ENCODE measurements at places on chromosomes 6 and 20.

DNA sequence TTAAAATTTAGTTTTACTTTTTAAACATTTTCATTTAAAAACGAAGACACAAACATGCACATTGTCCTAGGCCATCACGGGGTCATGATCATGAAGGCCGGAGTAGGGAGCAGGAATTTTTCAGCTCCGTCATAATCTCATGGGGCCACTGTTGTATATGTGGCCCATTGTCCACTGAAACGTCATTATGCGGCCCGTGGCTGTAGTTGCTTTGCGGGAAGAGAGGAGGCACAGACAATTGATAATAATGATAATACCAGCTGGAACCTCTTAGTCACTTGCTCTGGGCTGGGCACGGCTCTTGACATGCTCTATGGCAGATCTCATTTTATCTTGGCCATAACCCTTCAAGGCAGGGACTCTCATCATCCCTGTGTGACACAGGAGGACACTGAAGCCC is 56.5 kb upstream of the FNDC1 start:
- no peak for DNase-seq

- DNase-seq: no peak
Measured at GRCh38 chr6:26211963-26212362, 124.7 kb downstream of the HFE start.

DNA sequence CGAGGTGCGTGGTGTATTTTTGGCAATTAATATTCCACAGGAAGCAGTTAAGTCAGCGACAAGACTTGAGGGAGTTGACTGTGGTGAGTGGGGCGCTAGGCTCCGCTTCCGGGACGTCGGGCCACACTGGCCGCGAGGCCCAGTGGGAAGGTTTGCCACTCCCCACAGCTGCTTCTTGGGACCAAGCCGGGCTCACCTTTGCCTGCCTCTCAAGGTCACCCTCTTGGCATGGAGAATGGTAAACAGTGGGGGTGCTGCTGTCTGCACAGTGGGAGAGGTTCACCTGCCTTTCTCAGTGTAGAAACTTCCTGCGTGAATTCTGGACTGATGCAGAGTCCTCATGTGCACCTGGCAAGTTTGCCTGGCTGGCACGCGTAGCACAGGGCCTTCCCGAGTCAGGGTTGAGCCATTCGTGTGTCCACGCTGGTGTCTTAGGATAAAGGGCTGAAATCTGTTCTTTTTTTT is 6.4 kb downstream of the OSBPL2 start:
- DNase-seq: no peak

GRCh38 chr20:57470212-57470522 is 54.8 kb downstream of the CTCFL start:
- DNase-seq: no peak

DNA sequence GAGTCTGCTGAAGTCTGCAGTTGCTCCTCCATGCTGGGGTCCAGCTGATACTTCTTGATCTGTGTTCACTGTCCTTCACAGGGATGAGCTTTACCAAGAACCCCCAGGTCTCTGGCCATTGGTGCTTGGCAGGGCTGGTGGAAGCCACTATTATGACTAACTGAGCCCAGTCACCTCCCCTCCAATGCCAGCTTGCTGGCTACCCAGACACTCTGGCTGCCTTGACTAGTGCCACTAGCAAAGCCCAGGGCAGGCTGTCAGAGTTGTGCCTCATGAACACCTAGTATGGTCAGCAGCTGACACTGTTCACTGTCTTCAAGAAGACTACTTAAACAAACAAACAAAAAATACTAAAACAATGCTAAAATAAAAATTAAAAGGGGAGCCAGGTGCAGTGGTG is 8.8 kb downstream of the ASIP start:
- DNase-seq: no peak

GRCh38 chr6:4130357-4130987 is 4.9 kb downstream of the ECI2 start:
- DNase-seq: peak; percentile 41

DNA sequence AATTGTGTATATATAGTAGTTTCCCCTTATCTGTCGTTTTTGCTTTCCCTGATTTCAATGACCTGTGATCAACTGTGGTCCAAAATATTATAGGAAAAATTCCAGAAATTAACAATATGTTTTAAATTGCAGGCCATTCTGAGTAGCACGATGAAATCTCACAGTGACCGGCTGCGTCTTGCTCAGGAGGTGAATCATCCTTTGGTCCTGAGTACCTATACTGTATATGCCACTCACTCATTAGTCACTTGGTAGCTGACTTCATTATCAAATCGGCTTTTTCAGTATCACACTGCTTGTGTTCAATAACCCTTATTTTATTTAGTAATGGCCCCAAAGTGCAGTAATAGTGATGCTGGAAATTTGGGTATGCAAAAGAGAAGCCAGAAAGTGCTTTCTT is 728.3 kb upstream of the EYS start:
- DNase-seq: no peak

DNA sequence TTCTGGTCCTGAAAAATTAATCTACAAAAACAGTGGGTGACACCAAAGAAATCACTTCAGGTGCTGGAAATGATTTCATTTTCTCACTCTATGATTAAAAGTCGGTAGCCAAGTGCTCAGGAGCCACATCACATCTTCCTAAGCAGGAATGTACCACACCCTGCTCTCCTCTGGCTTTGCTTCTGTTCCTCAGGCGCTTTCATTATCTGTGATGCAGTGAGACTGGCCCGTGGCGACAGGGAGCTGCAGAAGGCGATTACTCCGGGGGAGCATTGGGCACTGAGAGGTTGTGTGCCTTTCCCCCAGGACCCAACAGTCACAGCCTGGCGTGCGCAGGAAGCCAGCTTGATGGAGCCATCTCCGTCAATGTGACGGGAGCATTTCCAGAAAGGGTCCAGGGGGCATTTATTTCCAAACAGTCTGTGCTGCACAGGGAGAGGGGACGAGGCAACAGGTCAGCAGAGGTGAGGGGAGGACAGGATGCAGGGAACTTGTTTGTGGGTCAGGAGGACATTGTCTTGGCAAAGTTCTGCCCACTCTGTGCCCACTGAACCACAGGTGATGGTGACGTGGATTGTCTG is 5.6 kb upstream of the ZNF831 start:
- DNase-seq: no peak
